ENCODE measurements at places on chromosomes 7 and 10. TPM values are rescaled to one million over a fixed set of nuclear protein-coding genes. Genes with fewer than 3 reads are reported as not detected.

ICA1 gene
- total RNA-seq: not detected

FFAR4 gene
- not detected for total RNA-seq

WNT2 gene
- 1.4 TPM for total RNA-seq

UCN3 gene
- not detected for total RNA-seq

SYT15B gene
- total RNA-seq: 0.56 TPM

RPEL1 gene
- under 0.01 TPM for total RNA-seq

CALD1 gene
- 532 TPM for total RNA-seq

SUMF2 gene
- total RNA-seq: 93.0 TPM

BTBD16 gene
- not detected for total RNA-seq

CARD11 gene
- 0.18 TPM for total RNA-seq

TLX1 gene
- total RNA-seq: not detected

DNA2 gene
- total RNA-seq: 10.0 TPM

All from IMR-90 (cell line).